ENCODE measurements at places on chromosomes 7 and 10.

- no peak for DNase-seq
Measured at GRCh38 chr10:79092292-79092896, 23.6 kb downstream of the ZMIZ1 start.

DNA sequence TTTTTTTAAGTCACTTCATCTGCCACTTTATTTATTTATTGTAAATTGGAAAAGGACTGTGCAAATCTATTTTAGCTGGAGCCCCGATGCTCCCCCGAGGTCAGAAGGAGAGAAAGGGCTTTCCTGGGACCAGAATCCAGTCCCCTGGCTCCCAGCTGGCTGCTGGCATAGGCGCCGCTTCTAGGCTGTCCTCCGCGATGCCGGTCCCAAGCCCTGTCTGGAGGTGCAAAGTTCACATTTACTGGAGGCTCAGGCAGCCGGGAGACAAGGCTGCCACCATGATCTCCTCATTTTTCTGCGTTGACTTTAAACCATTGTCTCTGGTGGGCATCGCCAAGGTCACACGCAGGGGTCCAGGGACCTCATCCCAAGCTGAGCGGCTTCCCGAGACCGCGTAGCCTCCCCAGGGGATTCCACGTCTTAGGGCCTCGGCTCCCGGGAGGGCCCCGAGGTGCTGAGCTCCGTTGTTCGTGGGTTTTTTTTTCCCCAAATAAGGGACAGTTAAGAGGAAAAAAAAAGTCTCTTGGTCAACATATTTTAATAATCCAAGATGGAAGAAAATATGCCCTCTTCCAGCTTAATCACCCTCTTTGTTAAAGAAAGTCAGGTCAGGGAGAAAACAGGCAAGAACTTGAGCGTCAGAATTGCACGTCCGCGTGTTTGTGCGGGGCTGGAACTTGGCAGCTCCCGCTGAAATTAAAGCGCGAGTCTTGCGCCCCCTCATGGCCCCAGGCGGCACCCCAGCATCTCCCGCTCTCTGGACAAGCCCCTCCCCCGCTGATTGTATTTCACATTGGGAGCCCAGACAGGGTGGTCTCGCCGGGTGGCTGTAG, 11.9 kb downstream of the RGR start:
- no peak for DNase-seq

GRCh38 chr7:13641714-13642113, 347.8 kb downstream of the ETV1 start:
- no peak for DNase-seq

DNA sequence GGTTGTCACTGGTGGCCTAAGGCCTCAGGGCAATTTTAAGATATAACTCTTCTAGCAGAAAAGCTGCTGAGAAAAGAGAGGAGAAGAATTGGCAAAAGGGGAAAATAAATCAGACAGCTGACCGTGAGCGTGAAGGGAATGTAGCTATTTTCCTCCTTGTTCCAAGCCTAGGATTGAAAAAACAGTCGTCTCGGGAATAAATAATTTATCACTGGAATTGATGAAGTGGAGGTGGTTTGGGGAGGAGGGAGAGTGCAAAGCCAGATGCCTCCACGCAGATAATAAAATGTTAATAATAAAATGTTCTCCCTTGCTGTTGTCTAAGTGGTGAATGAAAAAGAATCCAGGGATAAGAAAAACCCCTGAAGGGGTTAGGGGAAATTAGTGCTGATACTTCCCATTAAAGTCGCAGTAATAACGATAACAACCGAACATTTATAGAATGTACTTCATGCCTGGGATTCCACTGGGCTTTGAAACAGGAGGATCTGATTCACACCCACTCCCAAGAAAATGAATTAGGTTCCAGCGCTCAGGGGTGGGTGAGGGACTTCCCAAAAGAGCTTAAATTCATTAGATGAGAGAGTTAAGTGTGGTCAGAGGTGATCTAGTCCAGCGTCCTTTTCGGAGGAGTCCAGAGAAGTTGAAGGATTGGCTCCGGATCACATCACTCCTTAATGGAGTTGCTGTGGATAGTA, 27.3 kb downstream of the BAMBI start:
- no peak for DNase-seq

GRCh38 chr7:85573844-85574243, 387.0 kb upstream of the SEMA3D start:
- DNase-seq, result no peak

GRCh38 chr7:148914208-148914777, 30.2 kb upstream of the EZH2 start:
- DNase-seq, result no peak

- no peak for DNase-seq
Measured at GRCh38 chr10:21488957-21489446, 36.5 kb downstream of the SKIDA1 start.

DNA sequence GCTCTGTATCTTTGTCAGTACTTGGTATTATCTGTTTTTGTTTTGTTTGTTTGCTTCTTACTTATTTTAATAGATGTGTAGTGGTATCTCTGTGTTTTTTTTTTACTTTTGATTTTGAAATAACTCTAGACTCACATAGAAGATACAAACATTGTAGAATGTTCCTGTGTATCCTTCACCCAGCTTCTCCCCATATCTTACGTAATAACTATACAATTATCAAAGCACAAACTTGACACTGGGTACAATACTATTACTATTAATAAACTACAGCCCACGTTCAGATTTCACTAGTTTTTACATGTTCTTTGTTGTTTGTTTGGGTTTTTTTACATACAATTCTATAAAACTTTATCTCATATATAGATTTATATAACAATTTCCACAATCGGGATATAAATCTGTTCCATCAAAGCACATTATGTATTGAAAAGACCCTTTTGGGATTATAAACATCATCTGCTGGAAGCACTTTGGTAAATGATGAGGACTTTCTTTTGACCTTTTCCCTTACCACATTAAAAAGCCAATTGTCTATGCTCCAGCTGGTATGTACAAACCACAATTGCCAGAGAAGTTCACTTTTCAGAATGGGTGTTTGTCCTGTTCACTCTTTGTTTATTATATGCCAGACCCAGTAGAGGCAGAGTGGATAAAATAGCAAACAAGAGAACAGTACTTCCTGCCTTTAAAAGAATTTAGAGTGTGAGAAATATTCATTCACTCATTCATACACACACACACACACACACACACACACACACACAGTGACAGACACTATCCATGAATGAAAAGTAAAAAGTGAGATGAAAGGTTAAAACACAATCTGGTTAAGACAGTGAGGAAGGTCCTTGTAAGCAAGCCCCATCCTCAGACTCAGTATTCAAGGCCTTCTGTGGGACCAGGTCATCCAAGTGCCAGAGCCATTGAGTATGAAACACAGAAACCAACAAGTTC, 113.0 kb downstream of the SGMS1 start:
- DNase-seq, result no peak

DNA sequence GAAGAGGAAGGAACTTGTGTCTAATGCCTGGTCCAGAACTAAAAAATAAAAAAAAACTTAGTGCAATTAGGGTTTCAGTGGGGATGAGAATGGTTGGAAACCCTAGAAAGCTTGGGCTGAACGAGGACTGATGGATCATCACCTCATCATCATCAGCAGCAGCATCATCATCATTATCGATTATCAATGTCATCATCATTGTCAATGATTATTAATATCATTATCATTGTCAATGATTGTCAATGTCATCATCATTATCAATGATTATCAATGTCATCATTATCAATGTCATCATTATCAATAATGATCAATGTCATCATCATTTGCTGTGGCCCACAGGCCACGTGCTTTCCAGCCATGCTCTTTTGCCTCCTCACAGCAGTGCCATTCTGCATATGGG, 952.0 kb upstream of the ZNF722 start:
- DNase-seq, result no peak

DNA sequence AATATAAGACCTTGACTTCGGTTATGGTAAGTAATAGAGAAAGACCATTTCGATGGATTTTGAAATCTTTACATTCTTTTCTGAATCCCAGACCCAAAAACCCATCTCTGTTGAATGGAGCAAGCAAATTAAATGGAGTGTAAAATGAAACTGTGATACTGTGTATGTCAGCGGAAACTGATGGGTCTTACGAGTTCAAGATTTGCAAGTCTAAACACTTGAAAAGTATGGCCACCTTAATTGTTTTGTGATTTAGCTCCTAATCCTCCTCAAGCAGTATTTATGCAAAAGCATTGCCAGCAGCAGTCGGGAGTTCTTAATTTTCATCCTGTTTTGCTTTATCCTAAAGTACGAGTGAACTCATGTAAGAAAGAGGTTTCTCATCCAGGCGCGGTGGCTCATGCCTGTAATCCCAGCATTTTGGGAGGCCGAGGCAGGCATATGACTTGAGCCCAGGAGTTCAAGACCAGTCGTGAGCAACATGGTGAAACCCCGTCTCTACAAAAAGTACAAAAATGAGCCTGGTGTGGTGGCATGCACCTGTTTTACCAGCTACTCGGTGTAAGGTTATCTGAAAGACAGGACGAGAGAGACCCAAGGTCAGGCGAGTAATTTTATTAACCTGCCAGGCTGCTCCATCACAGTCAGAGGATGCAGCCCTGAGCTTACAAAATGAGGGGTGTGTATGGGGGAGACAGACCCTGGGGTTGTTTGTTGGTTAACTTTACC, 5.8 kb upstream of the DHTKD1 start:
- DNase-seq, result no peak

GRCh38 chr7:28102797-28103196, 77.8 kb downstream of the JAZF1 start:
- DNase-seq, result no peak

DNA sequence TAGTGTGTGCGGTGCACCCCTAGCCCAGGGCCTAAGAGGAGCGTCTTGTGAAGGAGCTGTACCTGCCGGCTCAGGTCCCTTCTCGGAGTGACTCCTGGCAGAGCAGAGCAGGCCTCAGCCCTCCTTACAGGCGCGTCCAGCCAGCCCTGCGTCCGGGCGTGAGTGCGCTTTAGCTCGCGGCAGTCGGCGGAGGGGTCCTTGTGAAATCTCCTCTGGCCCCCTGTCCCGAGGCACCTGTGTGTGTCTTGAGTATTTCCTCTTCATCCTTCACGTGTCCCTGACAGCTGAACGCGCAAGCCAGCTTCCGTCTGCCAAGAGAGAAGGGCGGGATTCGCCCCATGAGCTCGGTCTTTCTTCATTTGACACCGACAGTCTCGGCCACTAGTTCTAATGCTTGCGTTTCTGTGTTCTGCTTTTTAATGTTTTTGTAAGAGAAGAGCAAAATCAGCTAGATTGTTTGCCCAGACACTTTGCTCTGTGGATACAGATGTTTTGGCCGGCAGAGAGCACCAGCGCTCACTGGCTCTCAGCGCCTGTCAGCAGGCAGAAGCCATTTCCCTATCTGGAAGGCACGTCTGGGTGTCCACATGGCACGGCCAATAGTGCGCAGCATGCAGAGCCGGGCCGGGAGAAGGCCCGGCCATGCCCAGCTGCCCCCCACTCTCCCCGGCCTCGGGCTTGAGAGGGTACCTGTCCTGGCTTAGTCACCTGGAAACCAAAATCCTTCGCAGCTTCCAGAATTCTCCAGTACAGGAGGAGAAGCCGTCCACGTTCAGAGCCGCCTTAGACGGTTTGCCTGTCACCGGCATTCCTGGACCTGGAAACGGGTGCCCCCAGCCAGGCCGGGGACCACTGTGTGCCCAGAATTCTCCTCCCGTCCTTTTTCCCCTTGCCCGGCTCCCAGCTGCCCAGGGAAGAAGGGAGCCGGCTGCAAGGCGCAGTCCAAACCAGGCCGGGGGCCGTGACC, 7.0 kb downstream of the GET4 start:
- no peak for DNase-seq

- DNase-seq, result no peak
Measured at GRCh38 chr10:4407783-4408182, 418.2 kb upstream of the AKR1E2 start.

DNA sequence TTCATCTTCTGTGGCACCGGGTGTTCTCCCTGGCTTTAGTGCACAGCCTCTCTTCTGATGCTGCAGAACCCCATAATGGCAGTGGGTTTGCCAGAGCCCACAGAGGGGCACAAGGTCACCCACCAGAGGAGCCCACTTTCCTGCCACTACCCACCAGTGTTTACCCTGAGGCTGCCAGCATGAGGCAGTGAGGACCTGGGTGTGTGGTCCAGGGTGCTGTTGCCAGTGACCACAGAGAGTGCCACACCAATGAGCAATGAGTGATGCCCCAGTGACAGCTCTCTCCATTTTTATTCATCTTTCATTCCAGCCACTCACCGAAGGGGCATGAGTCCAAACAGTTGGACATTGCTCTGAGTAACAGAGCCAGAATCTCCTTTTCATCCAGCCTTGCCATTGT, 34.8 kb downstream of the MTURN start:
- no peak for DNase-seq

DNA sequence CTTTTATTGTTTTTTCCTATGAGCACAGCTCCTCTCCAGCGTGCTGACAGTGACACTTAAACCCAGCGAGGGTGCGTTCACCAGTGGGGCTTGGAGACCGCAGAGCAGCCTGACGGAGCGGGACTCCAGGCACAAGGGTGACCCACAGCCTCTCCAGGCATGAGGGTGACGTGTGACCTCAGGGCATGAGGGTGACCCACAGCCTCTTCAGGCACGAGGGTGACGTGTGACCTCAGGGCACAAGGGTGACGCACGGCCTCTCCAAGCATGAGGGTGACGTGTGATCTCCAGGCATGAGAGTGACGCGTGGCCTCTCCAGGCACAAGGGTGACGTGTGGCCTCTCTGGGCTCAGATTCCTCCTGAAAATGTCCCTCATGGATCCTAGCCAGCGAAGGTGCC, 164.3 kb upstream of the TCERG1L start:
- no peak for DNase-seq

GRCh38 chr10:114729103-114729659, 71.1 kb upstream of the ABLIM1 start:
- no peak for DNase-seq

- DNase-seq, result no peak
Measured at GRCh38 chr10:44985175-44985681, 6.6 kb upstream of the DEPP1 start.

DNA sequence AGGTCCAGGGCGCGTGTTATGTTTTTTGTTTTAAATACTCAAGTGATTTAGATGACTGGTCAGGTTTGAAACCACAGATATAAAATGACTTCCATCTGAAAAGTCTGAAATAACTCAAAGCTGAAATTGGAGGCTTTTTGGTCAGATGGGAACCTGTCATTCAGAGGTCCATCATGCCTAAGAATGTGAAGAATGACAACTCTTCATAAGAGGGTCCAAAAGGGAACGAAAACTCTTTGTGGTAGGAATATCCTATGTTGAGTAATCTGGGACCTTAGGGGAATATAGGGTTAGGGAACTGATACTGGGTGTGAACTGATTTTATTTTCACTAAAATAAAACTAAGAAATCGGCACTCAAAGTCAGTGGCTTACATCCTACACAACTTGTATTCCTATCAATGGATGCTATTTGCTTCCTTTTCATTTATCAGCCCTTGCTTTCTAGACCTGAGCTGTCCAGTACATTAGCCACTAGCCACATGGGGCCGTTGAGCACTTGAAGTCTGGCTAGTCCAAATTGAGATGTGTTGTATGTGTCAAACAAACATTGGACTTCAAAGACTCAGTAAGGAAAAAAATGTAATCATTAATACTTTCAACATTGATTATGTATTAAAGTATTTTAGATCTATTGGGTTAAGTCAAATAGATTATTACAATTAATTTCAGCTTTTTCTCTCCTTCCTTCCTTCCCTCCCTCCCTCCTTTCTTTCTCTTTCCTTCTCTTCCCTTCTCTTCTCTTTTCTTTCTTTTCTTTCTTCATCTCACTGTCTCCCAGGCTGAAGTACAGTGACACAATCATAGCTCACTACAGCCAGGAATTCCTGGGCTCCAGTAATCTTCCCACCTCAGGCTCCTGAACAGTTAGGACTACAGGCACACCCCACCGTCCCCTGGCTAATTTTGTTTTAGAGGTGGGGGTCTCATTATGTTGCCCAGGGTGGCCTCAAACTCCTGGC, 56.5 kb upstream of the KDM7A start:
- DNase-seq, result no peak

Data from nucleus accumbens (tissue), 56 donors.